Activated CD8-positive, alpha-beta memory T cell treated with anti-CD3 and anti-CD28 coated beads for 48 hours (primary cell): ENCODE measurements at places on chromosomes 6 and 20.

GRCh38 chr6:88105741-88106340, 58.2 kb downstream of the SPACA1 start:
- no peak for DNase-seq

- no peak for DNase-seq
Measured at GRCh38 chr6:25053875-25054371, 118.2 kb upstream of the RIPOR2 start.

DNA sequence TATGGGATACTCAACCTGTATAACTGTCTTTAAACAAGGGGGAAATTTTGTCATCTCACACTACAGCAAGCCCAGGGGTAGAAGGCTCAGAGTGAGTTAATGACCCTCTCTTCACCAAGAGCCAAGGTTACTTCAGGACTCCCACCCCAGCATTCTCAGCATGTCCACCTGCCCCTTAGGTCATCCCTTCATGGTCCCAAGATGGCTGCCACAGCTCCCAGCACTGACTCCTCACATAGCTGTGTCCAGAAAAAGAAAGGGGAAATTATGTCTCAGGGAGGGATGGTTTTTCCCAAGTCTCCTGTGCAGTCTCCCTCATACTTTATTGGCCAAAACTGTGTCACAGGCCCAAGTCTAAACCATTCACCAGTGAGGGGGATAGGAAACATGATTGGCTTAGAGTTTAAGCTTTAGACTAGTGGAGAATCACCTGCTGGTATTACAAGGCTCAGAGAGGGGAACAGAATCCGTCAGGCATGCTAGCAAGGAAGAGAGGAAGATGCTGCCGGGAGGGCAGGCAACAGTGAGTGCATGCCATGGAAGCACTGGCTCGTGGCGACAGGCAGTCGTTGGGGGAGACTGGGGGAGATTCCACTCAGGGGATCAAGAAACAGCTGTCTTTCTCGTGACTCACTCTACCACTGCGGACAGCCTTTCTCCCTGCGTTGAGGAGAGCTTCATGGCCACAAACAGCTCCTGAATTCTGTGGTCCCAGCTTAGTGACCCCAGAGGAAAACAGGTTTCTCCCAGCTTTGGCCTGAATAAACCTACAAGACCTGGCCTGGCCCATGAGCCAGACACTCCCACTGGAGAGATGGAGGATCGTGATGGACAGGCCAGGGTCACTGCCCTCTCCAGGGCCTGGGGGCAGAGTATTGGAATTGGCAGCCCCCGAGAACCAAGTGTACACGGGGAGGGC, 37.2 kb downstream of the HM13 start:
- DNase-seq = no peak

GRCh38 chr20:58622671-58623578, 28.2 kb upstream of the STX16 start:
- DNase-seq = no peak

- DNase-seq = no peak
Measured at GRCh38 chr6:35486005-35486925, 10.6 kb downstream of the TEAD3 start.

- DNase-seq = no peak
Measured at GRCh38 chr6:159213405-159213804, 44.2 kb downstream of the FNDC1 start.

GRCh38 chr20:20518263-20518662, 150.4 kb downstream of the INSM1 start:
- no peak for DNase-seq

DNA sequence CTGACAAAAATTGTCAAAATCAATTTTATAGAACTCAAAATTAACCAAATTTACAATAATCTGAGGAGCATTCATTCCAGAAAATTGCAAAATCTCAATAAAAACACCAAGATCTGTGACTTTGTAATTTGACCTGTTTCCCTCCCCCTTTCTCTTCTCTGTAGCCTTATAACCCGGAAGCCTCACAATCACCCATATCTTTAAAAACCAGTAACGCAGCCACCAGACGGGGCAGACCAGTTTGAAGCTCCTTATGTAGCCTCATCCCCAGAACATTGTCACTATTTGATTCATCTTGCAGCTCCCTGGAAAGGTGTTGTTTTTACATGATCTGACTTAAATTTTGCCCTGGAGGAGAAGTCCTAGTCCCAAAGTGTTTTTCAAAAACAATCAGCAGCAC, 27.5 kb upstream of the TGM6 start:
- no peak for DNase-seq

- DNase-seq = no peak
Measured at GRCh38 chr6:64732888-64733287, 974.1 kb downstream of the EYS start.

GRCh38 chr6:39841923-39842322, 49.7 kb downstream of the DAAM2 start:
- DNase-seq = no peak

GRCh38 chr20:58389968-58390658, 1.1 kb downstream of the VAPB start:
- no peak for DNase-seq

- DNase-seq = no peak
Measured at GRCh38 chr6:137415127-137415833, 78.9 kb downstream of the OLIG3 start.

DNA sequence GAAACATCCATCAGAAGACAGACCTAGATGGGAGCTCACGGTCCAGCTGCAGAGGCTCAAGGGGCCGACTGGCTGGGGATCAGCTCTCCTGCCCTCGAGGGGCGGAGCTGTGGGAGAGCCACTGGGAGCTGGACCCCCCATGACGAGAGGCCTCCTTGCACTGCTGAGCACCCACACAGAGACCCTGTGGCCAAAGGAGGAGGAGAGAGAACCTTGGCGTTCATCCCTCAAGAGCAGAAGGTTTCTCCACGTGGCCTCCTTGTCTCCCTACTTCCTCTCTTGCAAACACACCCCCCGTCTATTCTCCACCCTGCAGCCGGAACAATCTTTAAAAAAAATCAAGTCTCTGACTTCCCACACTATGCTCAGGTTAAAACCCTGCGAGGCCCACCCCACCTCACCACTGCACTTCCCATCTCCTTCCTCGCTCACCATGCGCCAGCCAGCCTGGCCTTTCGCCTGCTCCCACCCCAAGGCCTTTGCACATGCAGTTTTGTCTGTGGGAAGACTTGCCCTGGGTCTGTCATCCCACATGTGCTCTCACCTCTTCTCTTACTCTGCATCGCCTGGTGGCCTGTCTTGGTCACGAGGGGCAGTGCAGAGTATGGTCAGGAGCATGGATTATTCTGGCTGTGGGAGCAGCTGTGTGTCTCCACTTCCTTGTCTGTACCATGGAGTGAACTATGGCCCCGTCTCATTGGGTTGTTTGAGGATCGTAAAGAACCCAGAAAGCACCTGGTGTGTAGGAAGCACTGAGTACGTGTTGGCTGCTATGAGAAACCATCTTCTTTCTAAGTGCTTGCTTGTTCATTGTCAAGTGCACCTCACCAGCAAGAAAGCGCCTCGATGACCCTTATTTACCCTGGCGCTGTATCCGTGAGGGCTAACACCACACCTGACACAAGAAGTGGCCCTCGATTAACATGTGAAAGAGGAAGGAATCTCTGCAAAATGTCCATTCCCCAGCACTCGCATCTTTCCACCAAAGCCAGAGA, 32.9 kb downstream of the PMEPA1 start:
- no peak for DNase-seq

- no peak for DNase-seq
Measured at GRCh38 chr20:19937651-19938420, 79.3 kb upstream of the NAA20 start.

DNA sequence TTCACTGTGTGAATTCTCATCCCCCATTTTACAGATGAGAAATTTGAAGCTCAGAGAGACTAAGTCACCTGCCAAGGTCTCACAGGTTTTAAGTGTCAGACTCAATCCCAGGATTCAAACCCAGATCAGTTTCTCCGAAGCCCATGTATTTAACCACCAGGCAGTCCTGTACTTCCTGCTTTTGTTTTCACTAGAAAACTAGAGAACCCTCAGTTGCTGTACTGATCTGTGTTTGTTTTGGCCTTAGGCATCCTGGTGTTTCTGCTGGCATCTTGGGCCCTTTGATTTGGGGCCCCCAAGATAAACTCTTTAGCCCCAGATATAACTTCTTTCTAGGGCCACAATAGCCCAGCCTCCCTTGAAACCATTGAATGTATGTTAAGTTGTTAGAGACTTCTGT, 36.5 kb downstream of the PPP1R16B start:
- DNase-seq = no peak

- no peak for DNase-seq
Measured at GRCh38 chr20:50216543-50217206, 26.0 kb downstream of the CEBPB start.

- DNase-seq = no peak
Measured at GRCh38 chr6:12661432-12662089, 55.0 kb upstream of the PHACTR1 start.

- no peak for DNase-seq
Measured at GRCh38 chr6:37525460-37526357, 26.0 kb upstream of the CCDC167 start.

GRCh38 chr6:147947521-147947920, 395.1 kb upstream of the SASH1 start:
- DNase-seq = no peak

- no peak for DNase-seq
Measured at GRCh38 chr6:109892451-109893435, 85.4 kb upstream of the GPR6 start.

DNA sequence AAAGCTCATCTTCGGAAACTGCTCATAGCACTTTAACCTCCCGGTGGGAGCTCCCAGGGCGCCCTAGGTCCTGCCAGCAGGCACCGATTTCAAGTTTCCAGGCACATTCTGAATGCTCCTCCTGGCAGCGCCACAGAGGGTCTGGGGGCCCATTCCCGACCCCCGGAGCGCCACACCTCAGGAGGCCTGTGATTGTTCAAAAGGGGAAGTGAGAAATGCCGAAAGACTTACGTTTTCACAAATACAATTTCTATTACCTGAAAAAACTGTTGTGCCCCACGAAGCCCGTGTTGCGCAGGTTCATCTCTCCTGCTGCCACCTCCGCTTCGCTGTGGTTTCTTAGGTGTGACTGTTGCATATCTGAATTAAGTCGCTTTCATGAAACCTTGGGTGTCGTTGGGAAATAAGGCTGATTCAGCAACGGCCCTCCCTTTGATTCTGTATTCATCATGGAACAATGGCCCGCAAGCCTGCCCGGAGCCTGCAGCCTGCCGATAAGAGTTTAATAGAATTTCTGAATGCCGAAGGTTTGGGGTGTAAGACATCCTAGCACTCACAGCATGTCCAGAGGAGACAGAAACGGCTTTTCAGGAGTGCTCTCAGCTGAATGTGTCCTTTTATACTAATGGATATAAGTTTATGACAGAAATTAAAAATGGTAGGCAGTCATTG, 1.9 kb upstream of the MYT1 start:
- DNase-seq = no peak
